Stimulated activated CD4-positive, alpha-beta T cell treated with anti-CD3 and anti-CD28 coated beads, Interleukin-1b, Interleukin-23, amount 100 ng/mL, for 48 hours (primary cell): ENCODE measurements at places on chromosomes 16 and 17.

GRCh38 chr17:81498953-81499600 is 13.5 kb downstream of the ACTG1 start:
- DNase-seq: no peak

DNA sequence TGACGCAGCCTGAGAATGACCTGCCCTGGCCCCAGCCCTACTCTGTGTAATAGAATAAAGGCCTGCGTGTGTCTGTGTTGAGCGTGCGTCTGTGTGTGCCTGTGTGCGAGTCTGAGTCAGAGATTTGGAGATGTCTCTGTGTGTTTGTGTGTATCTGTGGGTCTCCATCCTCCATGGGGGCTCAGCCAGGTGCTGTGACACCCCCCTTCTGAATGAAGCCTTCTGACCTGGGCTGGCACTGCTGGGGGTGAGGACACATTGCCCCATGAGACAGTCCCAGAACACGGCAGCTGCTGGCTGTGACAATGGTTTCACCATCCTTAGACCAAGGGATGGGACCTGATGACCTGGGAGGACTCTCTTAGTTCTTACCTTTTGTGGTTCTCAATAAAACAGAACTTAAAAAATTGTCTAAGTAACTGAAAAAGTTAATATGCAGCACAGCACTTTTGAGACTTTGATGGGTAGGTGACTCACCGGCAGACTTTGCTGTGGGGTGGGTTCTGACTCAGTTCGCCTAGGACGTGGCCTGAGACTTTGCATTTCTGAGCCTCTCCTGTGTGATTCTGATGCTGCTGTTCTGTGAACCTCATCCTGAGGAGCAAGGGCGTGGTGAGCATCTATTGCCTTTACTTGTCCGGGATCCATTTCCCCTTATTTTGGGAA is 5.7 kb downstream of the LAT start:
- DNase-seq: peak; percentile 82

- no peak for DNase-seq
Observed at GRCh38 chr17:56723421-56723820, 110.3 kb downstream of the C17orf67 start.

DNA sequence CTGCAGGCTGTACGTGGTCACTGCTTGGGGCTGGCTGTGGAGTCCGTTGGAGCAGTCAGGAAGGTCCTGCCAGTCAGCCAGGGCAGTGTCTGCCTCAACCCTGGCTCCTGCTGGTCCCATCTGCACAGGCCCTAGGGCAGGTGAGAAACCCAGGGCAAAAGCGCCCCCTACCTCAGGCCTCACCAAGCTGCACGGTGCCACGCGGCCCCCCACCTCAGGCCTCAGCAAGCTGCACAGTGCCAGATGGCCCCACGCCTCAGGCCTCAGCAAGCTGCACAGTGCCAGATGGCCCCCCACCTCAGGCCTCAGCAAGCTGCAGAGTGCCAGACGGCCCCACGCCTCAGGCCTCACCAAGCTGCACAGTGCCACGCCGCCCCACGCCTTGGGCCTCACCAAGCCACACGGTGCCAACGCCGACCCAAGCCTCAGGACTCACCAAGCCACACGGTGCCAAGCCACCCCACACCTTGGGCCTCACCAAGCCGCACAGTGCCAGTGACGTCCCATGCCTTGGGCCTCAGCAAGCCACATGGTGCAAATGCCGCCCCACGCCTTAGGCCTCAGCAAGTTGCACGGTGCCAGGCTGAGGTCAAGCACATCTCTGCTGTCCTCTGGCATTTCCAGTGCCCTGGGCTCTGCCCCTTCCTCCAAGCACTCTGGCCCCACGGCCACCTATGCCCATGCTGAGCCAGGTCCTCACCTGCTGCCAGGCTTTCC is 5.5 kb downstream of the TMEM204 start:
- DNase-seq: peak; percentile 31

- DNase-seq: no peak
Observed at GRCh38 chr17:16478649-16479048, 13.3 kb downstream of the LRRC75A start.

DNA sequence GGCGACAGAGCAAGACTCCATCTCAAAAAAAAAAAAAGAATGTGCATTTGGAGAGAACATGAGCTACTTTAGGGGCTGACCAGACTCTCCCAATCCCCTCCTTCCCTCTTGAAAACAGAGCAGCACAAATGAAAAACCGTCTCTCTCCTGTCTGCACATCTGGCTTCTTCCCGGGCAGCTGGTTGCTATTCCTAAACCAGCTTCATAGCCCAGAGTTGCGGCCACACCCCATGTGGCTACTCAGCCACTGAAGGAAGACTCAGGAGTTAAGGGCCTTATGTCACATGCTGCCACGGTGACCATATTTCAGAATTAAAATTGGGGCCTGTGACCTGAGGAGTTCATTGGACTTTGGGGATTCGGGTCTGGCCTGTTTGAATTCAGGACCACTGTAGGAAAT is 48.3 kb downstream of the KATNIP start:
- DNase-seq: no peak

DNA sequence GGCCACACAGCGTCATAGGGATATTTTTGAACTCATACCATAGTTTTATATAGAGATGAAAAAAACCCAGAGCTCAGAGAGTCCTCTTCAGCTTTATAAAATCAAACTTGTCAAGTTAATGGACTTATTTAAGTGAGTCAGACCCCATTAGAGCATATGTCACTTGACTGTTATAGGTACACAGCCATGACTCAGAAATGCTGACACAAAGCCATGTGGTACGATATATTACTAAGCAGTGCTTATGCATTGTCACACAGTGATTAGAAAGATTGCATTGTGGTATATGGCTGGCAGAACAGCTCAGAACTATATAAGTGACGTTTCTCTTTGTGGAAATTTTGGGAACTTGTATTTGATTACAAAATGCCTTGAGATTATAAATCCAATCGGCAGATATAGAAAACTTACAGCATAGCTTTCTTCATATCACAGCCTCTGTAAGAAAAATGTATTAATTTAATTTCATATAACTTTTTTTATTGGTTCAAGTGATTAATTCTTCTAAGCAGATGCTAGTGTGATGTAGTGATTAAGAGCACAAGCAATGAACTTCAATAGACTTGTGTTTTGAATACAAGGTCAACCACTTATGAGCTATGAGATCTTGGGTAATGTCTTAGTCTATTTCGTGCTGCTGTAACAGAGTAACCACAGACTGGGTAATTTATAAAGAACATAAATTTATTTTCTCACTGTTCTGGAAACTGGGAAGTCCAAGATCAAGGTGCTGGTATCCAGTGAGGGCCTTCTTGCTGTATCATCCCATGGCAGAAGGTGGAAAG is 25.8 kb upstream of the GINS3 start:
- peak; percentile 2 for DNase-seq

- no peak for DNase-seq
Observed at GRCh38 chr17:16301963-16302855, 51.1 kb downstream of the CENPV start.

DNA sequence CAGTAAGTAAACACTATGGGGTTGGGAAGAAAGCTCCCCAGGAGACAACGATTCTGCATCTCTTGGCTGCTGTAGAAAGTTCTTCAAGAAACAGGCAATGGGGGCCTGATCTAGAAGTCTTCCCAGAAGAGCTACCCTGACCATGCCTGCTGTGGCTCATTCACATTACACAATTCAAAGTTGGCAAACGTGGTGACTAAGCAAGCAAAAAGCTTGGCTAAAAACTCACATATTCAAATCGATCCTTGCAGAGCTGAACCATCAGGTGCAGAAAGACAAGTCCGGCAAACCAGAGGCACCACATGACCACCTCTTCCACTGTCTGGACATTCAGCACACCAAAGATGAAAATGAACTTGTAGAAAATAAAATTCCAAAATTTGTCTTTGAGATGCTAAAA is 16.1 kb downstream of the AMFR start:
- no peak for DNase-seq

GRCh38 chr17:47791025-47791424 is 30.6 kb downstream of the OSBPL7 start:
- DNase-seq: no peak

GRCh38 chr17:74604761-74605160 is 12.7 kb upstream of the CD300LD start:
- no peak for DNase-seq

DNA sequence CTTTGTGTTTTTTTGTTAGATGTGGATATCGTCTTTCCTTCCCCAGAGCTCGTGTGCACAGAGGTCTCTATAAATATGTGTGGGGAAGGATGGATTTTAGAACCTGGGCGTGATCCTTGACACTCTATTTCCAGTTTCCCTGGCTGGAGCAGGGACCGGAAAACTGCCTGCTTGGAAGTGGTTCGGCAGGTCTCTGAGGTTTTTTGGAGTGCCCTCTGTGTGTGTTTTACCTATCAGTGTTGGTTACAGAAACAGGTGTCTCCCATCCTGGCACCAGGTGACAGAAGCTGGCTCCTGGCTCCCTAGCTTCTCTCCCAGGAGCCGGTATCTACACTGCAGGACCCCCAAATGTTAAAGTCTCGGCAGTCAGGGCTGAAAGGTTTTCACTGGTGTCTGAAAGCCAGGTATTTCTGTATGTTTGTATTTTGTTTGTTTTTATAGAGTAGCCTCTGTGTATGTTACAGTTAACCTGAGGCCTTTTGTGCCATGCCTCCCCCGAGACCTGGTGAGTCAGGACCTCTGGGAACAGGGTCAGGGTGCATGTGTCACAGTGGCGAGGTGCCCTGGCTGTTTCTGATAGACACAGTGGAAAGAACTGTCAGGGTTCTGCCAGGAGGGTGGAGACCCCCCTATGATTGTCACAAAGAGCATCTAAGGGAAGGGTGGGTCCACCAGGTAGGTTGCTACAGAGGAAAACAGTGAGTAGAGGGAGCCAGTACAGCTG is 31.3 kb downstream of the ZC3H18 start:
- DNase-seq: no peak

DNA sequence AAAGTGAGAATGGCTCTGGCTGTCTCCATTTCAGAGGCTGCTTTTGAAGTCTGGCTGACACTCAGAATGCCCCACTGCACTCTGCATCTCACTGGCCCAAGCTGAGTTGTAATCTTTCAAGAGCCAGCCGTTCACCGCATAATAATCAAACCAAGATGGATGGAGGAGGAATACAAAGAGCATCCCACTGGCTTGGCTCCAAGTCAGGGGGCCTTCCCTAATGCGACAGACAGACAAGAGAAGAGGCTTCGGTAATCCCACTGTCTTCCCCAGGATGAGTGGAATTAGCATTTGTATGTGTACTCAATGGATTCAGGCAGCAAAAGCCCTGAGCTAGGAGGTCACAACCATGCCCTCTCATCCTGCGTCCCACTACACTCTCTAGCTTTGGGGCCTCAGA is 68.0 kb downstream of the CBLN1 start:
- no peak for DNase-seq

GRCh38 chr17:31587462-31587861 is 196.0 kb downstream of the RAB11FIP4 start:
- no peak for DNase-seq

DNA sequence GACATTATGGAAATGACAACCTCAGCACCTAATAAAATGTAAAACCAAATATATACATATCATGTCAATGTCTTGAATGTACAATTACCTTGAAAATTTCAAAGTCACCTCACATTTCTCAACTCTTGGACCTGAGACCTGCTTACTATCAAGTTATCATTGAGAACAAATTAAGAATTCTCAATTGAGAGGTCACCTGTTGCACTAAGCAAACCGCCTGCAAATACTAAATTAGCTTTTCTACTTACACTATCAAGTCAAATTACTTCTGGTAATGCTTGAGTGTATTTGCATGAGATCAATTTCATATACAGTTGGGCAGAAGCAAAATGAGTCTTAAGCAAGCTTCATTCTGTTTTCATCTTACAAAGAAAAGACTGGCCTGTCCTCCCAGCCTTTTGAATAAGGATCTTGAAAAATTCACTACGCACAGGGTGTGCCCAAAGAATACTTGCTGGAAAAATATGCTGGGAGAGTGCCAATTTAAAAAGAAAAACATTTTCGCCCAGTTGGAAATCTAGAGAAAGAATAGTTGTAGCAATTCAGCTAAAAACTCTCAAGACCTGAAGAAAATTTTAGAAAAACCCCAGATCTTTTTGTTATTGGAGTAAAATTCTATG is 35.7 kb downstream of the KANSL1 start:
- DNase-seq: no peak

DNA sequence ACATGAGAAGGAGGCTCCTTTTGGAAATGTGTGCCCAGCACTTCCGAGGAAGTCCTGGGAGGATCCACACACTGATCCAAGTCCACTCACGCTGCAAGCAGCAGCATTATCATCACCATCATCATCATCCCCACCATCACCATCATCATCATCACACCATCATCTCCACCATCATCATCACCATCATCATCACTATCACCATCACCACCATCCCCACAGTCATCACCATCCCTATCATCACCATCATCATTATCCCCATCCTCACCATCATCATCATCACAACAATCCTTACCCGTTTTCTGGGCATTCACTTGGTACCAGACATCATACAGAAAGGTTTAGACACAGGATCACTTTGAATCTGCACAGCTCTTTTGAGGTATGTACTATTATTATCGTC is 47.8 kb upstream of the ACSF3 start:
- no peak for DNase-seq

GRCh38 chr16:68310774-68311511 is at the start of the genes PRMT7 and SLC7A6OS:
PRMT7 (plus strand) TSS chr16:68311019; CDS start chr16:68315980, 4,961 bp downstream.
SLC7A6OS (minus strand) TSS chr16:68310946; CDS start chr16:68310926, 20 bp downstream.
- DNase-seq: peak; percentile 93

GRCh38 chr17:8709006-8709405 is 35.6 kb downstream of the CCDC42 start:
- no peak for DNase-seq

DNA sequence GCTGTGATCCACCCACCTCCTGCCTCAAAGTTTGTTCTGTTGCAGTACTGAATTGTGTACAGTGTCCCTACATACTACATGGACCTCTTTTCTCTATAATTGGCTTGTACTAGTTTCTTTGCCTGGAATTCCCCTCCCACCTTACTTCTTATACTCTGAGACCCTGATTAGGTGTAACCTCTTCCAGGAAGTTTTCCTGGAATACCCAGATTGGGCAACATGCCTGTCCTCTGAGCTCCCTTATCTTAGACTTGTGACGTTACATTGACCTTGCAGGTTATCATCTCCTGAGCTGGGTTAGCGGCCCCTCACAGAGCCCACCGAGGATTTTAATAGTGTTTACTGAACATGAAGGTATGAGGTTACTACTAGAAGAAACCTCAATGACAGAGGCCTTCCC is 237.0 kb downstream of the ZNF423 start:
- DNase-seq: no peak
